ENCODE measurements at places on chromosomes 7 and 10.

DNA sequence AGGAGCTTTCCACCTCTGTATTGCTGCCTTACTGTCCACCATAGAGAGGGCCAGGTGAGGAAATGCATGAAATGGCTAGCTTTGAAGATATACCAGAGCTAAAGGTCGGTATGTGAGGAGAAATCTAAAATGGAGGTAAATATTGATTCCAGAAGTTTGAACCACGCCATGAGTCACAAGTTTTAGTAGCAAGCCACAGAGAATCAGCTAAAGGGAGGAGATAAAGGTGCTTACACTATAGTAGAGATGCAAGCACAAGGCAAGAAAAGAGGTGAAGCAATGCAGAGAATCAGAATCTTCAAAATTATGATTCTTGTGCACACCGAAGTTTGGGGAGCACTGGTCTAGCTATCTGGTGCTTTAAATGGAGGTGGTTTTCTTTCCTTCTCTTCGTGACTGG is 3.0 kb upstream of the GSAP start:
- DNase-seq: no peak

- DNase-seq: no peak
These were observed 47.4 kb upstream of the PRKAR1B start for GRCh38 chr7:774161-775109.

GRCh38 chr7:19118636-19119371 is 1.4 kb upstream of the TWIST1 start:
- no peak for DNase-seq

GRCh38 chr10:51747216-51747615 is 47.8 kb upstream of the CSTF2T start:
- DNase-seq: no peak
